ENCODE measurements at places on chromosomes 2 and 18.

DNA sequence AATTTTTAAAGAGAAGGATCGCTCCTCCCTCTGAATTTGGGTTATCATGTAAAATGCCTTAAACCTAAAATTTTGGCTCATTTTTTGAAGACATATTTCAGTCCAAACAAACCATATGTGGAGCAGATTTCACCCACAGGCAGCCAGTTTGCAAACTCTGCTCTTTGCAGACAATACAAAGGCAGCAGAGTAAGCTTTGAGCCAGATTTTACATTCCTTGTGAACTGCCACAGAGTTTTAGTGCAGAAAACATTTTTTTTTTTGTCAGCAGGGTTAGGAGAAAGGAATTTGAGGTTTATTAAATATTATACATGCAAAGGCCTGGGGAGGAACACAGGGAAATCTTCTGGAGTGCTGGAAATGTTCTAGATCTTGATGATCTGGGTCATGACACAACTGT lies 171.9 kb upstream of the FN1 start:
- DNase-seq, result no peak

GRCh38 chr2:52416340-52416739 lies 1351.3 kb upstream of the CHAC2 start:
- no peak for DNase-seq

DNA sequence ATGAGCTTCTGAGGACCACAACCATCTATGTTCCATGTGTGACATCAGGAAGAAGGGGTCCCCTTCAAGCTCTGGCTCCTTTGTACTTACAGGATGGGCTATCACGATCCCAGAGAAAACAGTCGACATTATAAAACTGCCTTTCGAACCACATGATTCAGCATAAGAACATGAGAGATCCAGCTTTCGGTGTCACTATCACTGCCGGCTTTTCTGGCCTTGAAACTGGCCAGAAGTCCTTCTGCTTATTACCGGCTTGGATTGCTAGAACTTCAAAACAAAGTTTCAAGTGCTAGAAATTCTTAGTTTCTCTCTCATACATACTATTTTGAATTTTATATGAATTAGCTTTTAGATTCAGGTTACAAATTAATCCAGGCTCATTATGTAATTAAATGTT lies 138.9 kb downstream of the PID1 start:
- DNase-seq, result no peak

DNA sequence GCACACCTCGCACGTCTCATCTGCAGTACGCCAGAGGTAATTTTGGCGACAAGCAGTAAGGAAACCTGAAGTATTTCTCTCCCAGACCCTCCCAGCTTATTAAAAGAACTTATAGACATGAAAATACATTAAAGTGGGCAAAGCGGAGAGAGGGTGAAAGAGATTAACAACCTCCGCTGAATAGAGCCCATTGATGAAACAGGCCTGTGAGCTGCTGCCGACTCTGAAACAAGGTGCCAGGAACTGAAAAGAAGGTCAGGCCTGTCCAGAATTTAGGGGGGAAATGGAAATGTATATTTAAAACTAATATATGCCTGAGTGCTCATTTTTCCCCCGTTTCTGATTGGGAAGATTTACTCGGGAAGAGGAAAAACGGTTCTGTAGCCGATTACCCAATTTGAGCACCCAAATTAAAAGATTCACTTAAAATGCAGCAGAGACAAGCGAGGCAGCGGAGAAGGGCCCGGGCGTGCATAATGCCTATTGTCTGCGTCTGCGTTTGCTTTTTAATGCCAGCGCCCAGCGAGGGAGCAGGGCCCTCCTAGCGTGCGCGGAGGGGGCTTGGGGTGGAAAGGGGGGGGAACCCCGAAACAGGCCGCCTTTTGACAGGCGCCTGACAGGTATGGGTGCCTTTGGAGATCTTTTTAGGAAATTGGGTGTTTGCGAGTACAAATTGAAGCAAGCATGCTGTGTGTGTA lies 316.2 kb downstream of the GBX2 start:
- no peak for DNase-seq

DNA sequence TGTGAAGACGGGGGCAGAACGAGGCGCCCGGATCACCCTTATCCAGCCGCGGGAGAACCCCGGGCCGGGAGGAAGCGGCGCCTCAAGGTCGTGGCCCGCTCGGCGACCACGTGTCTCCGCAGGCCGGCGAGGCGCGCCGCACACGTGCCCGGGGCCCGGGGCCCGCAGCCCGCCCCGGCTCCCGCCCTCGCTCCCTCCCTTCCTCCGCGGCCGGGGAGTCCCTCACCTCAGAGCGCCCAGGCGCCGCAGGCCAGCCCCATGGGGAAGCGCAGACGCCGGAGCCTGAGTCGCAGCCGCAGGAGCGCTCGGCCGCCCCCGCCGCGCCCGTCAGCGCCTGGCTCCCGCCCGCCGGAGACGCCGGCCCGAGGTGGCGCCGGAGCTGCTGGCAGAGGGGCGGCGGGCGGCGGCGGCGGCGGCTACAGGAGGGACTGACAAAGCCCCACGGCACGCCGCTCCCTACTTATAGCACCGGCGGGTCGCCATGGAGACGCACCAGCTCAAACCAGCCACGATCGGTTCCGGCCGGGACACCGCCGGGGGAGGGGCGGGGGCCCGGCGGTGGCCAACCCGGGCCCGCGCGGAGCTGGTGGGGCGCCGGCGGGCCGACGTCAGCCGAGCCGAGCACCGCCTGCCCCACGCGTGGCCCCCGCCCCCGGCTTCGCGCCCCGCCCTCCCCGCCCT lies at the start of gene ODC1:
TSS of gene ODC1 (minus strand) at position 433 of the 681 bp plus-strand sequence. CDS start 3,295 bp downstream, outside the sequence.
- peak; percentile 94 for DNase-seq

- DNase-seq, result no peak
These were observed 90.2 kb downstream of the PARD3B start for GRCh38 chr2:204635478-204635877.

GRCh38 chr18:7079231-7079630 lies 38.4 kb downstream of the LAMA1 start:
- no peak for DNase-seq

GRCh38 chr18:69239849-69240674 lies 160.6 kb upstream of the DOK6 start:
- DNase-seq, result no peak

- no peak for DNase-seq
These were observed 95.0 kb downstream of the MAPK4 start for GRCh38 chr18:50654658-50655550.

DNA sequence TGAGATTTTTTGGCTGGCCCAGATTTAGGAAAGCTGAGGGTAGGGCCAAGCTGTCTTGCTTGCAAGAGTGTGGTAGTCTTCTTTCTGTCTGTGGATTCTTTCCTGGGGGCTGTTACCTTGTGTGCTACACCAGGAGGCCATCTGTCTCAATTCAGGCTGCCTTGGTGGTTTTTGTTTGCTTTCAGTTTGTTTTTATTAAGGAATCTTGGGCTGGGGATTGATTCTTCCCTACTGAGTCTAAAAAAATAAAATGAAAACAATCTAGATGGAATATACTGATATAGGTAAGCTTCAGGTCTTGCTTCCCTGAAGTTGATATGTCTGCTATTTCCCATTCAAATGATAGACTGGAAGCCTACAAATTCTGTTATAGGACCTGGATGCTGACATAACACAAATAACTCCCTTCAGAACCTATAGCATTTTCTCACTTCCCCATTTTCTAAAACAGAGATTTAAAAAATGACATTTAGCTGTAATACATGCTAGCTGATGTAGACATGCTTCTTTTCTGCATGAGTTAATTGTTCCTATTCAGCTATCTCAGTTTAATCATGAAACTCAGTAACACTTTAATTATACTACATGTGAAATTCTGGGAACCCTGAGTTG lies 5.3 kb downstream of the LHCGR start:
- DNase-seq, result no peak

- DNase-seq, result no peak
These were observed 137.2 kb downstream of the CELF4 start for GRCh38 chr18:37428288-37428974.

GRCh38 chr2:18901242-18901641 lies 311.9 kb upstream of the NT5C1B start:
- DNase-seq, result no peak

DNA sequence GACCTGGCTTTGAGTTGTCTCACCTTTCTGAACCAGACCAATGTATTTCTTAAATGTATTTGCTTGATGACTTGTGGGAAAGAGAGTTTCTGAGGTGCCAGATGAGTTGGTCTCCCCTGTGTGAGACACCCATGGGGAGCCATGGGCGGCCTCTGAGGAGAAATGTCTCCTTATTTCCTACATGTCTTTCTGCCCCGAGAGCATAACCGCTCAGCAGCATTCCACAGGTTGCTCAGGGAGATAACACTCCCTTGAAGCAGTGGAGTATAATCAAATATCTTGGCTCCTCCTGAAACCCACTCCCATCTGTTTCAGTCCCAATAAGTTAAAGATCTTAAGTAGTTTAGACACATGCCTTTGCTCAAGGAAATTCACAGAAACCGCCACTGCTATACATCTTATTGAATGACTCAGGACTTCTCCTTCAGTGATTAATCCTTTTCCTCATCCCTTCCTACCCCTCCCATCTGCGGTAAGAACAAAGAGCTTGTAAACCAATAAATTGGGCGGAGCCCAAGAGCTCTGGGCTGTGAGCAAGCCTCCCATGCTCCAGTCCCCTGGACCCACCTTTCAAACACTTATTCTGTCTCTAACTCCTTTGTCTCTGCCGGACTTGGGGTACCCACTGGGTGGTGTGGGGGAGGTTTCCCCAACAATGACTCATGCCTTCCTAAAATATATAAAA lies 285.5 kb upstream of the LRRTM4 start:
- no peak for DNase-seq

All from T-helper 1 cell (primary cell).